ENCODE measurements at places on chromosomes 5 and 9.

GRCh38 chr9:21543187-21543586, 61.1 kb upstream of the IFNE start:
- DNase-seq, result no peak

DNA sequence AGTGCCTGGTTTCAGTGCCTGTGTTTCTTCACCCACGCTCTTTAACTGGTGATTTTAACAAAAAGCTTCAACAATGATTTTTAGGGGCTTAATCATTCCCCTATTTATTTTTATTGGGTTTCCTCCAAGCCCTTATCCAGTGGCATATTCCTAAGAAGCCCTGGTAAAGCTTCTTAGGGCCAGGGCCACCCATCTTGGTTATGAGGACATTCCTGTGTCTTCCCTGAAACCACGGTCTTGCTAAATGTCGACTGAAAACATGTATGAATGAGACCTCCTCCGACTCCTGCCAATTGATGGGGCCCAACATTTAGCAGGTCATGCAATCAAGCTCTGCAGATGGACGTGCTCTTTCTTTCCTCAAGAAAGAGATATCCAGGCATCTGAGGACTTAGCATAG, 13.7 kb upstream of the CARTPT start:
- DNase-seq, result no peak

DNA sequence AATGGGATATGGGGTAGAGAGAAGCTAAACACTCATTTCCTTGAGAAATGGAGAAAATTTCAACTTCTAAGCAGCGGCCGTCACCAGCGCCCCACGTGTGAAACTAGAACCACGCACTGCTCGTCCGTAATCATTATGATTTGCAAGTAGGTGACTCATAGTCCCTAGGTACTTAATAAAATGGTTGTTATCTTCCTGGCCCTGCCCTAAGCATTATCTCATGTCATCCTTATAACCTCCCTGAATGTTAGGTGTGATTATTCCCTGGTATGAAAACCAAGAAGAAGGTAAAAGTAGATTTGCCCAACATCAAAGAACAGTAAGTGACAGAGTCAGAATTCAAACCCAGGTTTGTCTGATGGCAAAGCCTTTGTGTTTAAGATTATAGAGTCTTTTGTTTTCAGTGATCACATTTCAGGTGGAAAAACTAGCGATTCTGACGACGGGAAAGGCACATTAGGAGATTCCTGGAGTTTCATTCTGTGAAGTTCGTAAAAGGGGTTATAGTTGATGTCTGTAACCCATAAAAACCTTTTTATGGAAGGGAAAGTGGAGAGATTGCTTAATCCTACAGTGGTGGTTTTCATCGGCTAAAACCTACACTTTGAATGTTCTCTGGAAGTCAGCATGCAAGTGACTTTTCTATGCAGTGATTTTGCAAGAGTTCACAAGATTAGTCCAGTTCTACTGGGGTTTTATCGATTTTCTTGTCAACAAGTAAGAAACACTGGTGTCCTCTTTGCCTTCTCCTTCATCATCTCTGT, 202.9 kb upstream of the WWC1 start:
- no peak for DNase-seq

DNA sequence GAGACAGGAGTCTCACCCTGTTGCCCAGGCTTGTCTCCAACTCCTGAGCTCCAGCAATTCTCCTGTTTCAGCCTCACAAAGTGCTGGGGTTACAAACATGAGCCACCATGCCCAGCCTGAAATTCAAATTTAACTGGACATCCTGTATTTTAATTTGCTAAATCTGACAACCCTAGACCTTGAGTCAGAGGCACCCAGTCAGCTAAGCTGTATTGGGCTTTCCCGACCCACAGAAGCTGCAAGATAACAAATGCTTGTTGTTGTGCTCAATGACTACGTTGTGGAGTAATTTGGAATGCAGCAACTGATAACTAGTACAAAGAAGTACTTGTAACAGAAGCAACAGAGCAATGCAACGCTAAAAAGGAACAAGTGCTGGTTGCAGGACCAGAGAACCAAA, 533.1 kb downstream of the NTRK2 start:
- DNase-seq, result no peak

GRCh38 chr5:65837139-65837538, 89.2 kb upstream of the ERBIN start:
- DNase-seq, result no peak

GRCh38 chr5:151779531-151780125, 7.9 kb downstream of the G3BP1 start:
- DNase-seq, result no peak

DNA sequence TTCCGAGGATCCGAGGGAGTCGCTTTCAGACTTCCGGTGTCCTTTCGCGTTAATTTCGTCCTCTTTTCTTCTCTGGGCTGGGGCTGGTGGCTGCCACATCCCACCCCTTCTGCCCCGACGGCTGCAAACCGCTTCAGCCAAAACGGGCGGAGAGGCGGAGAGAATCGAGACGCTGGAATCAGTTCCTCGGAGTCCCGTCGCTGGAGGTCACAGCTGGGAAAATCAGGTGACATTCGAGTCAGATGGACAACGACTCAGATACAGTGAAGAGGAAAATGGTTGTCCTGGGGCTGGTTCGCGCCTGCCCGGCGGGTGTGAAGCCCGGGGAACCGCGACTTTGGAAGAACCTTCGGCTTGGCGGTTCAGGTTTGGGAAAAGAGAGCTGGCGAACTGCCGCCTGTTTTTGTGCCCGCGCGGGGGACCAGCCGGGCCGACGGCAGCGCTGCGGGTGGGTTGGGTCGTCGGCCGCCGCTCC, 8.9 kb upstream of the NKX2-5 start:
- DNase-seq, result no peak

- DNase-seq, result no peak
These were observed 239.4 kb upstream of the FBXL7 start for GRCh38 chr5:15260356-15261268.

- DNase-seq, result no peak
These were observed 33.0 kb downstream of the NDUFA8 start for GRCh38 chr9:122126331-122127261.

GRCh38 chr9:83520292-83520691, 17.9 kb downstream of the FRMD3 start:
- DNase-seq, result no peak

GRCh38 chr9:31868830-31869229, 515.6 kb upstream of the ACO1 start:
- DNase-seq, result no peak

DNA sequence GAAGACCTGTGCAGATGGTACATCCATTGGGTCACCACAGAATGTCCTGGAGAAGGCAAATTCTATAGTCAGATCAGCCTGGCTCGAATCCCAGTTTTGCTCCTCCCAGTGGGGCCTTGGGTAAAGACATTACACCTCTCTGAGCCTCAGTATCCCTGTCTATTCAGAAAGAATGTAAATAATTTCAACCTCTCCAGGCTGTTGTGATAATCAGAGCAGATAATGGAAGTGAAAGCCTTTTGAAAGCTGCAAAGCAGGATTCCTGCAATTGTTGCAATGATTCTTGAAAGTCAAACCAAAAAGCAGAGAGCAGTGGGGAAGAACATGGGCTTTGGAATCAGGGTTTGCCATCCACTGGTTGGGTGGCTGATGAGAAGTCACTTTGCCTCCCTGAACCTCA, 63.2 kb downstream of the LHX2 start:
- no peak for DNase-seq
